GM23338 (cell line): ENCODE measurements at places on chromosomes 16 and 17. TPM values are rescaled to one million over a fixed set of nuclear protein-coding genes. Genes with fewer than 3 reads are reported as not detected.

DNA sequence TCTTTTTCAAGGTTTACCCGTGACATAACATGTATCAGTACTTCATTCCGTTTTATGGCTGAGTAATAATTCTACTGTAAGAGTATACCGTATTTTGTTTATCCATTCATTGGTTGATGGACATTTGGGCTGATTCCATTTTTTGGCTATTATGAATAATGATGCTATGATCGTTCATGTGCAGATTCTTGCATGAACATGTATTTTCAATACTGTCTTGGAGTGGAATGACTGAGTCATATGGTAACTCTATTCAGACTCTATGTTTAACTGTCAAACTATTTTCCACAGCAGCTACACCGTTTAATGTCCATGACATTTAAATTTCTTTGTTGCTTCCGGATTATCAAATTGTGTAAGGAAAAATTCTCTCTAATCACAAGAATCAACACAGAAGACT is 17.9 kb downstream of the BFAR start:
- DNase-seq: no peak

DNA sequence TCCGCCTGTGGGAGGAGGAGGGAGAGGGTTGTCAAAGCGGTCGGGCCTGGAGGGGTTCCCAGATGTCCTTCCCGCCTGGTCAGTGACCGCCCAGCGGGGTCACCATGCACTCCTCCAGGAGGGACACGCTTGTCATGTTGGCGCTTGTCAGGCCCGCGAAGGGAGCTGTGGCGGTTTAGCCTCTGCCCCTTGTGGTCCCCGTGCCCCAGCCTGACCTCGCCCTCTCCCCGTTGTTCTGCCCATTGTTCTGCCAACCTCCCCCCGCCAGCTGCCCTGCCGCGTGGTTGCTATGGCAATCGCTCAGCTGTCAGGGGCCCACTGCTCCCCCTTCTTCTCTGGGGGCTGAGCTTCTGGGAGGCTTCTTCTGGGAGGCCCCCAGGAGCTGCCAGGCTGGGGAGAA is 146.4 kb upstream of the CIBAR2 start:
- DNase-seq: no peak

DNA sequence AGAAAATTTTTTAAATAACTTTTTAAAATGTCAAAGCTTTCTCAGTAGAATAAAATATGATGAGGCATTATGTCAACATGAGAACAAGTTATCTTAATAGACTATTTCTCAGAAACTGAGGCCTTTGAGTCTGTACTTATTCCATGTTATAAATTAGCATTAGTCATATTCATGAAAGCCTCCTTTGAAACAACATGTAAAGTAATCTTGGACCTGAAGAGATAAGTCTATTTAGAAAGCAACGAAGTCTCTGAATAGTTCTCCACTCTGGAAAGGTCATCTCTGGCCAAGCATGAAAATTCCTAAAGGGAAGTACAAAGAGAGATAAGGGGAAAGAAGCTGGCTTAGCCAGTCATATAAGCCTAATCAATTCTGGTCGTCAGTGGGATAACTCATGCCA is 150.8 kb downstream of the CYB561 start:
- DNase-seq: no peak

- DNase-seq: peak; percentile 85
Measured at GRCh38 chr16:54934481-54935265, 4.0 kb downstream of the IRX5 start.

DNA sequence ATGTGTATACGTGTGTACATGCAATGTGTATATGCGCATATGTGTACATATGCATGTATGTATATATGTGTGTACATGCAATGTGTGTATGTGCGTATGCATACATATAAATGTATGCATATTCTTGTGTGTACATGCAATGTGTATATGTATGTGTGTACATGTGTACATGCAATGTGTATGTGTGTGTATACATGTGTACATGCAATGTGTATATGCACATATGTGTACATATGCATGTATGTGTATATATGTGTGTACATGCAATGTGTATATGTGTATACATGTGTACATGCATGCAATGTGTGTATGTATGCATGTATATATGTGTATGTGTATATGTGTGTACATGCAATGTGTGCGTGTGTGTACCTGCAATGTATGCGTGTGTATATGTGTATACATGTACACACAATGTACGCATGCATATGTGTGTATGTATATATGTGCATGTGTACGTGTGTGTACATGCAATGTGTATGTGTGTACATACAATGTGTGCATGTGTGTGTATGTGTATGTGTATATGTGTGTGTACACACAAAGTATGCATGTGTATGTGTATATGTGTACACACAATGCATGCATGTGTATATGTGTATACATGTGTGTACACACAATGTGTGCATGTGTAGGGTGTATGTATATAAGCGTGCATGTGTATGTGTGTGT is 167.7 kb downstream of the SHISA9 start:
- no peak for DNase-seq

GRCh38 chr16:65002265-65002664 is 119.6 kb downstream of the CDH11 start:
- DNase-seq: no peak

DNA sequence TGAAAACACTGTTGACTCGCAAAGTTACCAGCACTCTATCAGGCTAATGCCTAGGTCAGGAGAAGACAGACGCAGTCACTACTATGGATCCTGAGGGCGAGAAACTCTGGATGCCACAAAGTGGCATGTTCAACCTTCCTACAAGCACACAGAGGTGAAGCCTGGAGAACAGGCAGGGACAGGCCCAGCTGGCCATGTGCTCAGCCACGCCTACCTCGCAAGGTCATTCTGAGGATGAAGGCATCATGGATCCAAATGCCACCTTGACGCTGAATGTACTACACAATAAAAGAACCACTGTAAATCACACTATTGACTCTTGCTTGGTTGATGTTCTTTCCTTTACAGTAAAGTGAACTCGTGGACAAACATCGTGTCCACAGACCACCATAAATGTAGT is 85.8 kb downstream of the ANKRD11 start:
- no peak for DNase-seq

DNA sequence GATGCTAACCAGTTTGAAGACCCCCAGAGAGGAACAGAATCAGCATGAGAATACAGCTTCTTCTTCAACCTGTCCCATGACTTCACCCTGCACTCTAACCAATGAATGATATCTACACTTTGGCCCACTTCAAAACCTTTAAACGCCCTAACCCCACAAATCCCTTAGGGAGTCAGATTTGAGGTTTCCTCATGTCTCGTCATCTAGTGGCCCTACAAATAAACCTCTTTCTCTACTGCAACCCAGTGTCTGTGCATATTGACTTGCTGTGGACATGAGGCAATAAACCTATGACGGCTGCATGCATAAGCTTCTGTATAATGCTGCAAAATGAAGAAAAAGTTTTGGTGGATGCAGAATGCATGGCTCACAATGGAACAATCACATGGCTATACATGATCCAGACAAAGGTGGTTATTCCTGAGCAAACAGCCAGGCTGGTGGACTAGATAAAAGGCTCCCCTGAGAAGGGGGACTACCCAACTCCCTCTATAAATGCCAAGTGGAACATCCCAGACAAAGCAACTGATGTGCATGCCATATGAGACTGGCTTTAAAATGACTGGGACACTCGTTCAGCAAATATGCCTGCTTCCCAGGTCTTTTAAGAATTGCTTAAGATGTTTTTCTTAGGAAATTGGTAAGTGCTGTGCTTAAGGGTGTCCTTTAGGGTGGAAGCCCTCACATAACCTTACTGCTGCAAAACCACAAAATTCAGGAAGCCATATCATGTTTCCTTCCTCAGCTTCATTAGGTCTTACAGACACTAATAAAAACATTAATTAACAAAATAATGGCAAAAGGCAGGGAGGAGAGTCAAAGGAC is 12.2 kb downstream of the N4BP1 start:
- no peak for DNase-seq

PLA2G10 gene
- 0.19 and 0.94 TPM in 2 replicates for total RNA-seq

DNA sequence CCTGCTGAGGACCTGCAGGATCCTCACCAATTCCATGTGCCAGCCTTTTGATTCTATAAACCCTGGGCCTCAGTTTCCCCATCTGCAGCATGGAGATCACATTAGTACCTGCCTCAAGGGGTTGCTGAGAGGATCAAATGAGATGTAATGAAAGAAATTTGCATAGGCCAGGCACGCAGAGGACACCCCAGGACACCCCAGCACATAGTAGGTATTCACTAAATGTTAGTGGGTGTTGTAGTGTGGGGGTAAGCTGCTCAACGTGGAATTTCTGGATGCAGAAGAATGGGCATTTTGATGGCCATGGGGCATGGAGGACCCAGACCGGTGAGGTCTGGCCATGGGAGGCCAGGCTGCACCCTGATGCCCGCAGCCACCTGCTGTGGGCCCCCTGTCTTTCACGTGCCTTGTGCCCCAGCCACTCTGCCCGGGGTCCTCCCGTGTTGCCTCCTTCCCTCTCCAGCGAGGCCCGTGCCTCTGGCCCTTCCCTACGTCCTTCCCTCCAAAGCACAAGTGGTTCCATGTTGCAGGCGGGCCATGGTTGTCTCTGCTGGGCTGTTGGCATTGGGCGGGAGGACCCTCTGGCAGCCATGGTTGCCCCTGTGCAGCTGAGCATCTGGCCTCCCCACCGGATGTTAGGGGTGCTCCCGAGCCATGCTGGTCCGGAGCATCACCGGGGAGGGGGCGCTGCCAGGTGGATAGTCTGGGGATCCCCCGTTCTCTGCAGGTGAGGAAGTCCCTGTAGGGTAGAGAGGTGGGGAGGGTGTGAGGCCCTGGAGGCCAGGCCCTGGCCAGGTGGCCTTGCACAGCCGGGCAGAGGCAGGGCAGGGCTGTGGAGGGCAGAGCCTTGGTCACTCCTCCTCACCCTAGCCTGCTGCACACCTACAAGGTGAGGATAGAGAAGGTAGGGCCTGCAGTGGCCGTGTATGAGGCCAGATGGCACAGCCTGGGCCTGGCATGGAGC is 8.6 kb downstream of the MAP2K3 start:
- DNase-seq: no peak

KRTAP4-9 gene
- not detected in 2 replicates for total RNA-seq

KRTAP9-2 gene
- not detected in 2 replicates for total RNA-seq

DNA sequence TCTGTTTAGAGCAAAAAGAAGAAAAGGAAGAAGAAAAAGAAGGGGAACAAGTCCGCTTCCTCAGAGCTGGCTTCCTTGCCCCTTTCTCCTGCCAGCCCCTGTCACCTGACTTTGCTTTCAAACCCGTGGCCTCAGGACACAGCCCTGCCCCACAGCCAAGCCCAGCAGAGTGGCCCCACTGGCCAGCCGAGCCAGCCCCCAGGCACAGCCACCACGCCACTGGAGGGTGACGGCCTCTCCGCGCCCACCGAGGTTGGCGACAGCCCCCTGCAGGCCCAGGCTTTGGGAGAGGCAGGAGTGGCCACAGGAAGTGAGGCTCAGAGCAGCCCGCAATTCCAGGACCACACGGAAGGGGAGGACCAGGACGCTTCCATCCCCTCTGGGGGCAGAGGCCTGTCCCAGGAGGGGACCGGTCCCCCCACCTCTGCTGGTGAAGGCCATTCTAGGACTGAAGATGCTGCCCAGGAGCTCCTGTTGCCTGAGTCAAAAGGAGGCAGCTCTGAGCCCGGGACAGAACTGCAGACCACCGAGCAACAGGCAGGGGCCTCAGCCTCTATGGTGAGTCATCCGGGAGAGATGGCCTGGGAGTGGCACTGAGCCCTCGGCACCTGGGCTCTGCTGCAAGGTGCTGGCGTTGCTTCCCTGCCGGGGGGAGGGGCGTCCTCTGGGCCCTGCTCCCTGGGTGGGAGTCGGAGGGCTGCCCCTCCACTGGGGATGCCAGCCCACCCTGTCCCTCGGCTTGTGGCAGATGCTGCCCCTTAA is 27.3 kb downstream of the RNF213 start:
- DNase-seq: no peak

GRCh38 chr16:2187212-2187611 is 9.2 kb downstream of the CASKIN1 start:
- no peak for DNase-seq

GRCh38 chr16:55393991-55394390 is 70.0 kb downstream of the IRX6 start:
- DNase-seq: no peak

GRCh38 chr16:50547340-50548124 is 664 bp upstream of the NKD1 start:
- DNase-seq: peak; percentile 61

DNA sequence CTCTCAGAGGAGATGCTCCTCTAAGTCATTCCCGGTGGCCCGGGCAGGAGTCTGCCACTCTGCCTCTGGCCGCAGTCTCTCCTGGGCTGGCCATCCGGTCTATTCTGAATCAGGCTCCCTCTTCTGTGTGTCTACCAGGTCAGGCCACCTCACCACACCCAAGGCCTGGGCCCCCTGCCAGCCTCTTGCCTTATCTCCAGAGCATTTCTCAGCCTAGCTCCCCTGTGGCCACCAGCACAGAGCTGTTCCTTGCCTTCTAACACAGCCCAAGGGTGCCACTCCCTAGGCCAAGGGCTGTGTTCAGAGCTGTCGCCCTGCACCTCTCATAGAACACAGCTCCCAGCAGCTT is 55.3 kb downstream of the MYO18A start:
- DNase-seq: no peak

DNA sequence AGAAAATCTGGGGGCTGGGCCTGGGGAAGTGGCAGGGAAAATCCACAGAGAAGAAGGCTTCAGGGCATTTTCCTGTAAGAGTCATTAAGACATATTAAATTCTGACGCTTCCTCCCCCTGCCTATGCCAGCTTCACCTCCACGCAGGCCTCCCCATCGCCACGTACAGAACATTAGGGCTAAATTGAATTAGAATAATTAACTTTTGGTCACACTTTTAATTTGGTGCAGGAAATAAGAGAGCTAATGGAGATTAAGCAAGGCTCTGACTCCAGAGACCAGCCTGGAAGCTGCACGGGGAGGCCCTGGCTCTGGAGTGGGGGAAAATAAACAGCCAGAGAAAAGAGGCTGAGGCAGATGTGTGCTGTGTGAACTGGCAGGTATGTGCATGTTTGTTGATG is 148.0 kb downstream of the CCT6B start:
- DNase-seq: no peak

- no peak for DNase-seq
Measured at GRCh38 chr17:80761110-80761871, 216.7 kb downstream of the RPTOR start.
